CD4-positive, alpha-beta T cell treated with Interleukin-4 for 1 hour (primary cell): ENCODE measurements at places on chromosomes 7 and 10.

- DNase-seq = no peak
Observed at GRCh38 chr7:106683941-106684340, 23.0 kb upstream of the CCDC71L start.

DNA sequence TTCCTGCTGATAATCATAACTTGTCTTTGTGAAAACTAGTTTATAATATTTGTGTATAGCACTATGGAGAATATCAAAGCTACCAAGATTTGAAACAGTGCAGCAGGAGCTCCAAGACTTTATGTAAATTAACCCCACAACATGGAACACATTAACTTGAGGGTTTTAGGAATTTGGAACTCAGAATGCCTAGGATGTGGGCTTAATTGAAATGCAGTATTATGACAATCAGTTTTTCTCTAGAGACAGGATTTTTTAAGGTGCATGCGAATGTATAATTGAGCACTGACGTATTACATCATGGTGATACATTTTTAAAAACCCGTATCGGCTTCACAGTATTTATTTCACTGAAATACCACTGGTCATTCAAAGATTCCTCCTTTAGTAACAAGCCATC, 313.1 kb upstream of the DGKB start:
- DNase-seq = no peak

GRCh38 chr7:24924375-24924774, 55.6 kb downstream of the OSBPL3 start:
- peak; percentile 71 for DNase-seq

GRCh38 chr10:77641788-77642397, 4.3 kb upstream of the KCNMA1 start:
- DNase-seq = peak; percentile 41

DNA sequence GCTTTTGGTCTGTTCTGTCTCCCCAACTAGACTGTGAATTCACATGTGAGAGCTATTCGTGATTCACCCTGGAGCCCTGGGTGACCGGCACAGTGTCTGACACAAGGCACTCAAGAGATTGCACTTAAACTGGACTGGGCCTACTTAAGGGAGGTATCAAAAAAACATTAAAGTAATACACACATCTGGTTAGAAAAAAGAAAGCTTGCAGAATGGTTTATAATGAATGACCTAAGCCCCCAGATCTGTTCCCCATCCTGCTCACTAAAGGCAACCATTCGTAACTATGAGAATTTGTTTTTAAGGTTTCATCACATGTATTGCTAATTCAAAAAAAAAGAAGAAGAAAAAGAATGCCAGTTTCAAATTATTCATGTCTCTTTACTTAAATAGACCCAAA, 74.5 kb downstream of the DGKI start:
- DNase-seq = no peak

DNA sequence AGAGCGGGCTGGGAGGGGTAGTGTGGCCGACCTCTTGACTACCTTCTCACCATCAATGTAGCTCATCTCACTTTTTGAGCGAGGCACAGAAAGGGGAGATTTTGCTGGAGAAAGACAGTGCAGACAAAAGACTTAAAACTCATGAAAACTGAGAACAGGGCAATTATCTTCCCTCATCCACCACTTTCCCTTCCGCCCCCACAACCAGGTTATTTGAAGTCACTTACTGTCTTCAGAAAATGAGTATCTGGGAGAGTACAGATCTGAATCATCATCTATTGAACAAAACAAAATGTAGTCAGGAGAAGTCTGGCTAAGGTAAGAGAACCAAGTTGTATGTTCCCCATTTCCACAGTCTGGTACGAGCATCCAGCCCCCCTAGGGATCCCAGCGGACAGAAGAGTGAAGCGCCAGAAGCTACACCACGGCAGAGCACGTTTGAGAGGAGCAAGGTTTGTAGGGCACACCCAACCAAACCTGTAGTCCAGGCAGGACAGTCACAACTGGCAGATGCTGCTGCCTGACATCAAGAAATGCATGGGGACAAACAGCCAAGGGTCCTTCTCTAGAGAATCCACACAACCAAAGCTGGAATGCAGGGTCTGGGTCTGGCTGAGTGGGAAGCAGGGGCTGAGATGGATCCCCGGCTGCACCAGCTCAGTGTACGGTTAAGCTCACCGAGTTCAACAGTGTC, 93.4 kb upstream of the PDLIM1 start:
- DNase-seq = no peak
